ENCODE measurements at places on chromosomes 2 and 18.

- H3K4me1 ChIP-seq: peaks cover 7% of the 10 kb centered on the region
- H3K27me3 ChIP-seq: no peaks in the 10 kb centered on the region
- no peak overlapping the region for H3K27ac ChIP-seq
These were observed 844.6 kb upstream of the ID2 start for GRCh38 chr2:7837237-7837760.

GRCh38 chr2:182435754-182436153 is 8.9 kb upstream of the PDE1A start:
- no peak overlapping the region for H3K27ac ChIP-seq
- no peaks in the 10 kb centered on the region for H3K27me3 ChIP-seq
- peaks cover 3% of the 10 kb centered on the region for H3K36me3 ChIP-seq
- no peak overlapping the region for H3K4me3 ChIP-seq
- no peaks in the 10 kb centered on the region for H3K4me1 ChIP-seq

DNA sequence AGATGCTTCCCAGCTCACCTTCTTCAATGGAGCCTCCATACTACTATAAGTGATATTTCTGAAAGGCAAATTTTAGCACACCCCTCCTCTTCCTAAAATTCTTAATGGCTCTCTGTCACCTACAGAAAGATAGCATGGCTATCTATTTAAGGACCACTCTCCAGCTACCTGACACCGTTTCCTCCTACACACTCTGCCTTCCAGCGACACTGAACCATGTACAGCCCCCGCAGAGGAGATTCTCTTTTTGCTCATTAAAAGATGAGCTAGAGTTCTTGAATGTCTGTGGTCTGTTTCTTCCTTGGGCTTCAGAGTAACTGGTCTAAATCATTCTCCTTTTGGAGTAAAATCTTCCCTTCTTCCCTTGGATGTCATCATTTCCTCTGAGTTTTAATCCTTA is 38.4 kb upstream of the GAREM1 start:
- no peak for DNase-seq
- no peak overlapping the region for H3K27ac ChIP-seq
- H3K4me1 ChIP-seq: peaks cover 13% of the 10 kb centered on the region
- no peaks in the 10 kb centered on the region for H3K36me3 ChIP-seq
- no peak overlapping the region for H3K4me3 ChIP-seq

GRCh38 chr2:46179037-46179621 is 118.1 kb upstream of the EPAS1 start:
- peaks cover 19% of the 10 kb centered on the region for H3K4me1 ChIP-seq
- H3K27me3 ChIP-seq: no peaks in the 10 kb centered on the region
- peak overlapping the region; percentile 93 for H3K27ac ChIP-seq
- no peak overlapping the region for H3K4me3 ChIP-seq

DNA sequence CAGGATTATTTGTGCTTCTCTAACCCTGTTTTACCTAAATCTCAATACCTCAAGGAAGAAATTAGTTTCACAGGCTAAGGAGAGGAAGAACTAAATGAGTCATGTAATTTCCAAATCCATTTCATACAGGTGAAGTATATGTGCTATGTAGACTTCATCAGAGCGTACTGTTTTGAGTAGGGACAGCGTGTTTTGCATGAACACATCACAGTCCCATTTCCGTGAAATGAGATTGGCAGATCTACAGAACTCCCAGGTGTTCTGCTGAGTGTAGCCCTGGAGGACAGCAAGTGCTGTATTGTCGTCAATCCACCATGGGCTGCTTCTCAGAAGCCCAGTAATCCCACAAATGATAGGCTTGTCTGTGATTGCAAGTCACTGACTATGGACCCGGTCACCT is 97.7 kb downstream of the XRCC5 start:
- no peak for DNase-seq
- peaks cover 22% of the 10 kb centered on the region for H3K4me1 ChIP-seq
- peaks cover 58% of the 10 kb centered on the region for H3K36me3 ChIP-seq
- H3K27ac ChIP-seq: no peak overlapping the region
- no peak overlapping the region for H3K4me3 ChIP-seq
- no peaks in the 10 kb centered on the region for H3K27me3 ChIP-seq

GRCh38 chr2:239791526-239792404 is 233.4 kb downstream of the NDUFA10 start:
- no peak overlapping the region for H3K4me3 ChIP-seq
- H3K4me1 ChIP-seq: peaks cover 8% of the 10 kb centered on the region
- H3K27ac ChIP-seq: no peak overlapping the region
- peaks cover 3% of the 10 kb centered on the region for H3K27me3 ChIP-seq

- no peak for DNase-seq
- H3K27me3 ChIP-seq: no peaks in the 10 kb centered on the region
- H3K27ac ChIP-seq: no peak overlapping the region
- H3K4me1 ChIP-seq: no peaks in the 10 kb centered on the region
These were observed 53.4 kb downstream of the NAPG start for GRCh38 chr18:10579079-10579867.

GRCh38 chr2:205695460-205695991 is 13.2 kb downstream of the NRP2 start:
- H3K4me1 ChIP-seq: peaks cover 92% of the 10 kb centered on the region
- H3K4me3 ChIP-seq: no peak overlapping the region
- no peaks in the 10 kb centered on the region for H3K27me3 ChIP-seq
- DNase-seq: no peak

GRCh38 chr2:180520206-180520605 is 460.2 kb upstream of the UBE2E3 start:
- H3K27me3 ChIP-seq: no peaks in the 10 kb centered on the region
- no peaks in the 10 kb centered on the region for H3K36me3 ChIP-seq
- H3K4me3 ChIP-seq: no peak overlapping the region
- DNase-seq: no peak

GRCh38 chr18:32324181-32324580 is 134.3 kb downstream of the MEP1B start:
- no peak overlapping the region for H3K4me3 ChIP-seq
- no peak overlapping the region for H3K27ac ChIP-seq
- peaks cover 10% of the 10 kb centered on the region for H3K4me1 ChIP-seq

- no peaks in the 10 kb centered on the region for H3K27me3 ChIP-seq
- DNase-seq: no peak
- peaks cover 24% of the 10 kb centered on the region for H3K4me1 ChIP-seq
- H3K4me3 ChIP-seq: no peak overlapping the region
- H3K27ac ChIP-seq: no peak overlapping the region
These were observed 94.4 kb downstream of the STK39 start for GRCh38 chr2:168152902-168153530.

DNA sequence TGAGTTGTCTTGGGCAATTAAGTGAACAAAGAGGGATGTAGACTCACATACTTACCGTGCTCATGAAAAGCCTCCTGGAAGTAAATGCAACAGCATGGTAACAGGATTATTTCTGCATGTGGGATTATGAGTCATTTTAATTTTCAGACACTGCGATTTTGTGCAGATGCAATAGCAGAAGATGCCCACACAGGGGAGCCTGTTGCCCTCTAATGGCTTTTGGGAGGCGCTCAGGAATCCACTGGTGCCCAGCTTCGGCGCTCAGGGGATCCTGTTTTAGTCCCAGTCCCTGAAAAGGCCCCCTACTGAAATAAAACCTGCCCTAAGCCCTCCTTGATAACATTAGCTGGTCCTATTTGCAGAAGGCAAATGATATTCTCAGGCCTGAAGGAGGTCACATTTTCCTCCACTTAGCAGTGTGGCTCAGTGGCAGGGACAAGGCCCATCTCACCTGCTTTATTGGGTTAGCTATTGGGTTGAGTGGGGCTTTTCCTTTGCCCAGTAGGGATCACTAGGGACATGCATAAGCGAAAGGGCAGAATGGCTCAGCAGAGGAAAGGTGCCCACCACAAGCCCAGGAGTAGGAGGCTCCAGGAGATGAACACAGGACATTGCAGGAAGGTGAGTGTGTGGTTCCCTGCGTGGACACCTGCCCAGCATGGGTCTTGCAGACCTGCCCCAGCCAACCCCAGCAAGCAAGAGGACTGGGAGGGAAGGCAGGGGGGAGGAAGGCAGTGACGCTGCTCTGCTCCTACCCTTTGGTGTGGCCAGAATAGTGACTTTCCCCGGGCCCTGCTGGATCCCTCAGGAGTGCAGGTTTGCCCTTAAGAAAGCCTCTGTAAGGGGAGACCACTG is 26.5 kb upstream of the KCNS3 start:
- no peaks in the 10 kb centered on the region for H3K36me3 ChIP-seq
- DNase-seq: peak; percentile 62
- no peaks in the 10 kb centered on the region for H3K4me1 ChIP-seq
- no peak overlapping the region for H3K4me3 ChIP-seq

GRCh38 chr2:8169443-8169842 is 512.4 kb upstream of the ID2 start:
- no peak for DNase-seq
- no peak overlapping the region for H3K27ac ChIP-seq
- H3K27me3 ChIP-seq: no peaks in the 10 kb centered on the region
- H3K36me3 ChIP-seq: no peaks in the 10 kb centered on the region
- H3K4me1 ChIP-seq: peaks cover 23% of the 10 kb centered on the region

DNA sequence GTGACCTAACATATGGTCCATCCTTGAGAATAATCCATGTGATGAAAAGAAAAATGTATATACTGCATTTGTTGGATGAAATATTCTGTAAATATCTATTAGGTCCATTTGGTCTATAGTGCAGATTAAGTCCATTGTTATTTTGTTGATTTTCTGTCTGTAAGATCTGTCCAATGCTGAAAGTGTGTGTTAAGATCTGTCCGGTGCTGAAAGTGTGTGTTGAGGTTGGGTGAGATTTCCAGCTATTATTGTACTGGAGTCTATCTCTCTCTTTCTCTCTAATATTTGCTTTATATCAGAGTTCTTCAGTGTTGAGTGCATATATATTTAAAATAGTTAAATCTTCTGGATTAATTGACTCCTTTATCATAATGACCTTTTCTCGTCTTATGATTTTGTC is 828.8 kb upstream of the CRIM1 start:
- no peaks in the 10 kb centered on the region for H3K4me1 ChIP-seq
- H3K27me3 ChIP-seq: no peaks in the 10 kb centered on the region
- no peaks in the 10 kb centered on the region for H3K36me3 ChIP-seq
- DNase-seq: no peak
- no peak overlapping the region for H3K4me3 ChIP-seq

- H3K36me3 ChIP-seq: peaks cover 7% of the 10 kb centered on the region
- peaks cover 18% of the 10 kb centered on the region for H3K4me1 ChIP-seq
- DNase-seq: no peak
- H3K27ac ChIP-seq: no peak overlapping the region
- H3K4me3 ChIP-seq: no peak overlapping the region
- H3K27me3 ChIP-seq: no peaks in the 10 kb centered on the region
These were observed 4.3 kb downstream of the SMYD5 start for GRCh38 chr2:73218298-73218697.
